AG04449 (cell line): ENCODE measurements at places on chromosomes 1 and 21.

GRCh38 chr1:70718086-70718630, 307.1 kb downstream of the CTH start:
- no peak for DNase-seq

DNA sequence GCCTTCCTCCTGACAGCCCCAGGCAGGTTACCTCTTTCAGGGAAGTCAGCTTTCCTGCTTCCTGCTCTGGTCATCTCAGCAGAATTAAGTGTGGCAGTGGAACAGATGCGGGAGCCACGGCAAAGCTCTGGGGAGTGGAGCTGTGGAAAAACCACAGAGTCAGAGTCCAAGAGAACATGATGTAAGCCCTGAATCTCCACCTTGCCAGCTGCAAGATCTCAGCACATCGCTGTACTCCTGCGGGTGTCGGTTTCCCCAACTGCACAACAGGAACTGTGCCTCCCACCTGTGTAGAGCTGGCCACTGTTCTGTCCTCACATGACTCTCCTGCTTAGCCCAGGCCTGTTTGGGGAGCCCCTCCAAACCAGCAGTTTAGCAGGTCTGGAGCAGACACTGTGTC, 123.7 kb downstream of the MATN1 start:
- no peak for DNase-seq

DNA sequence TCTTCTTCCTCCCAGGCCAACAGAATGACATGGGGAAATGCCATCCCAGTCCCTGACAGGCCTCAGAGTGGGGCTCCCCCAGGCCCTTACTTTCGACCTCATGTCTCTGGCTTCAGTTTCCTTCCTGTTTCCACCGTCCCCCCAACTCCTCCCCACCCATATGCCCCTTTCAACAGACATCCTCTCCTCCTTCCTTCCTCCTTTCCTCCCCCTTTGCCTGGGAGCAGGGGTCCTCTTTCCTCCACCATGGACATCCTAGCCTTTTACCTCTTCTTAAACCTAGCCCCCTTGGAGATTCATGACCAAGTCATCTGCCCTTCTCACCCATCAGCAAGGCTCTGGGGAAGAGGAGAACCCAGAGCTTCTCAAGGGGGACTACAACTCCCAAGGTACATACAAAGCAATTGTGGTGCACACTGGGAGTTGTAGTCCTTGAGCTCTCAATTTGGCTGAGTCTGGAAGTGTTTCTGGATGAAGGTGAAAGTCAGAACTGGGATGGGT, 4.0 kb downstream of the ZBTB7B start:
- DNase-seq = no peak

DNA sequence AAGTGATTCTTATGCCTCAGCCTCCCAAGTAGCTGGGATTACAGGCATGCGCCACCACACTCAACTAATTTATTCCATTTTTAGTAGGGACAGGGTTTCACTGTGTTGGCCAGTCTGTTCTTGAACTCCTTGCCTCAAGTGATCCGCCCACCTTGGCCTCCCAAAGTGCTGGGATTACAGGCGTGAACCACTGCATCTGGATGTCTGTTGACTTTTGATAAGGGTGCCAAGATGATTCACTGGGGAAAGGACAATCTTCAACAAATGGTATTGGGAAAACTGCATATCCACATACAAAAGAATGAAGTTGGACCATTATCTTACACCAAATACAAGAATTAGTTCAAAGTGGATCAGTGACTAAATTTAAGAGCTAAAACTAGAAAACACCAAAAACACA, 19.8 kb downstream of the RO60 start:
- no peak for DNase-seq

DNA sequence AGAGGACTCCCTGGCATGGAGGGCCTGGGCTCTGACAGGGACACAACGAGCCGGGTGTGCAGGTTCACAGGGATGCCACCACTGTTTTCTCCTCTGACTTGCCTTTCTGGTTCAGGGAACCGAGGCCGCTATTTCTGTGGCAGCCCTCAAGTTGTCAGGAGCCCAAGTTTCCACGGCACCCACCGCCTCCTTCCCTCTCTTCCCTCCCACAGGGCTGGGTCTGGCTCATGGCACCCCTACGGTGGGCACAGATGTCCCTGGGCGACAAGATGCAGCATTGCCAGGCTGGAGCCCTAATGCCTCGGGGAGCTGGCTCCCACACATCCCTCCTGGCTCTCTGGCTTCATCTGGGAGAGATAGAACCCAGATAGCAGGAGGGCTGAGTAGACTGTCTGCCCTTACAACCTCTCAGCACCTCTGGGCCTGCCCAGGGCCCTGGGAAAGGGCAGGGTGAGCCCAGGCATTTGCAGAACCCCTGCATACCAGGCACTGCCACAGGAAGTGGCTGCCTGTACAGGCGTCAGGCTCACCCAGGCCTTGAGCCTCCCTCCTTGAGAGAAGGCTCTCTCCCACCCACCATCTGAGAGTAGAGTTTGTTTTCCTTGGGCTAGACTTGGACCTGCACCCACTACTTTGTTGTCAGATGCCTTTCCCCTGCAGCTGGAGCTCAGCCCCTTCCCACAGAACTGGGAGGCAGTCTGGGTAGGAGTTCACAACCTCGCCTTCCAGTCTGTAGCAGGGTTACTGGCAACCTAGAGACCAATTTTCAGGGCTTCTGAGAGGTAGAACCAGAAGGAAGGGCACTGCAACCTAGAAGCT, 20.5 kb downstream of the KCNC4 start:
- DNase-seq = no peak

- no peak for DNase-seq
These were observed 27.1 kb upstream of the HHAT start for GRCh38 chr1:210301615-210302000.

GRCh38 chr1:53860967-53861411, 22.9 kb upstream of the NDC1 start:
- no peak for DNase-seq

DNA sequence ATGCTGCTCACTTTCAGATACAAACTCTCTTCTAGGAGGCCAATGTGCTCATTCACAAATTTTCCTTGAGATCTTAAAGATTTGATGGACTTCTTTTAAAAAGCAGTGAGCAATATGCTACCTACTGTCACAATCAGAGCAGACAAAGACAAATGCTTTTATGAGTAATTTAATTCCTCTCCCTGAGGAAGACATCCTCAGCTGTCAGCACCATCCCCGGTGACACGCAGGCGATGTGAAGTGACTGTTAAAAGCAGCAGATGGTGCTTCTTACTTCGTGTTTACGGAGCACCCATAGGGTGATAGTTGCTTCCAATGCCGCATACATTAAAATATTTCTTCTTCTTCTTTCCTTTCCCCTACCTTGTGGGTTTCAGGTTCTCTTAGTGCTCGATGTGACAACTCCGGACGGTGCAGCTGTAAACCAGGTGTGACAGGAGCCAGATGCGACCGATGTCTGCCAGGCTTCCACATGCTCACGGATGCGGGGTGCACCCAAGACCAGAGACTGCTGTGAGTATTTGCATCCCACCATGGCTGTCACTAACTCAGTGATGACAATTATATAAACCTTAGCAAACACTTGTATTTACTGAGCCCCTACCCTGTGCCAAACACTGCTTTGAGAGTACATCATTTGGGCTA, 29.1 kb downstream of the LAMC2 start:
- no peak for DNase-seq

- no peak for DNase-seq
These were observed 17.4 kb upstream of the GNG12 start for GRCh38 chr1:67850611-67851075.

GRCh38 chr1:39615086-39615673, 24.3 kb downstream of the HEYL start:
- no peak for DNase-seq

GRCh38 chr1:97201641-97202040, 480.1 kb downstream of the PTBP2 start:
- no peak for DNase-seq
